Stimulated activated CD4-positive, alpha-beta T cell treated with anti-CD3 and anti-CD28 coated beads, Interleukin-4, amount 100 ng/mL, for 24 hours (primary cell): ENCODE measurements at places on chromosomes 6 and 20.

DNA sequence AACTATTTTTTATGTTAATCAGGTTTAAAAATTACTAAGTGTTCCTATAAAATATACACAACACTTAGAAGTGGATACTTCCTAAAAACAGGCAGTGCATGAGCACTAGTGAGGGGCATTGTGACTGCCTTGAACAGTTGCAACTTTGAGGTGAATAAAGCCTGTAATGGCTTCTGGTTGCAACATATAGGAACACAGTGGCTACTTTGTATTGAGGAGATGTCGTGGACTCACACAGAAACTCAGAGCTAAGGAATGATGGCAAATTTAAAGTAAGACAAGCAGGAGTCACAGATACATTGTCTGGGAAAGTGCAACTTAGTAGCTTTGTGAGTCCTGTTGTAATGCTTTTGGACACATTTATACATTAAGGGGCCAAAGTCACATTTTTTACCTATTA lies 861 bp upstream of the HLA-A start:
- DNase-seq = no peak

GRCh38 chr6:5180636-5181035 lies 80.1 kb downstream of the LYRM4 start:
- DNase-seq = no peak

GRCh38 chr6:138863321-138863720 lies 67.4 kb downstream of the ECT2L start:
- DNase-seq = no peak

- no peak for DNase-seq
Observed at GRCh38 chr6:138484018-138484731, 15.1 kb downstream of the NHSL1 start.

- no peak for DNase-seq
Observed at GRCh38 chr20:38418509-38419204, 16.5 kb downstream of the SNHG17 start.

DNA sequence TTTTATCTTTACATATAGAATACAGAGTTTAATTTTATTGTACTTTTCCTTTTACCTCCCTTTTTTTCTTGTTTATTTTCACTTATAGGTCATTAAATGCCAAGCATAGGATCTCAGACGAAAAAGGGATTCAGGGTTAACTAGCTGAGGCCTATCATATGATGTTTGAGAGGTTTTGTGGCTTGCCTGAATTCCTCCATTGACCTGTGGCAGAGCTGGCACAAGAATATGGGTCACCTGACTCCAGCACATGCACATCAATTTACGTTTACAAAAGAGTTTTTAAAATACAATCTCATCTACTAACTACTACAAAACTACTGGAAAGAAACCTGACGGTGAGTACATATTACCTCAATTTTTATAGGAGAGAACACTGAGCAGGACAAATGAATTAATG lies 60.4 kb downstream of the SGK1 start:
- DNase-seq = no peak

DNA sequence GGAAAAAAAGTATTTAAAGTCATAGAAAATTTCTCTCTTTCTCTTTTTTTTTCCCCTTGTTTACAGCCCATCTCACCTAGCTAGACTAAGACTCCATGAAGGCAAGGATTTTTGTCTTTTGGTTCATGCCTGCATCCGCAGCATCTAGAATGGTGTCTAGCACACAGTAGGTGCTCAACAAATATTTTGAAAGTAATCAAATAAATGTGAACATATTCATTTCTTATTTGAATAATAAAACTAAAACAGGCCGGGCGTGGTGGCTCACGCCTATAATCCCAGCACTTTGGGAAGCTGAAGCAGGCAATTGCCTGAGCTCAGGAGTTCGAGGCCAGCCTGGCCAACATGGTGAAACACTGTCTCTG lies 4.7 kb upstream of the ZNF341 start:
- DNase-seq = no peak

- DNase-seq = no peak
Observed at GRCh38 chr6:15922510-15923250, 206.2 kb upstream of the MYLIP start.

DNA sequence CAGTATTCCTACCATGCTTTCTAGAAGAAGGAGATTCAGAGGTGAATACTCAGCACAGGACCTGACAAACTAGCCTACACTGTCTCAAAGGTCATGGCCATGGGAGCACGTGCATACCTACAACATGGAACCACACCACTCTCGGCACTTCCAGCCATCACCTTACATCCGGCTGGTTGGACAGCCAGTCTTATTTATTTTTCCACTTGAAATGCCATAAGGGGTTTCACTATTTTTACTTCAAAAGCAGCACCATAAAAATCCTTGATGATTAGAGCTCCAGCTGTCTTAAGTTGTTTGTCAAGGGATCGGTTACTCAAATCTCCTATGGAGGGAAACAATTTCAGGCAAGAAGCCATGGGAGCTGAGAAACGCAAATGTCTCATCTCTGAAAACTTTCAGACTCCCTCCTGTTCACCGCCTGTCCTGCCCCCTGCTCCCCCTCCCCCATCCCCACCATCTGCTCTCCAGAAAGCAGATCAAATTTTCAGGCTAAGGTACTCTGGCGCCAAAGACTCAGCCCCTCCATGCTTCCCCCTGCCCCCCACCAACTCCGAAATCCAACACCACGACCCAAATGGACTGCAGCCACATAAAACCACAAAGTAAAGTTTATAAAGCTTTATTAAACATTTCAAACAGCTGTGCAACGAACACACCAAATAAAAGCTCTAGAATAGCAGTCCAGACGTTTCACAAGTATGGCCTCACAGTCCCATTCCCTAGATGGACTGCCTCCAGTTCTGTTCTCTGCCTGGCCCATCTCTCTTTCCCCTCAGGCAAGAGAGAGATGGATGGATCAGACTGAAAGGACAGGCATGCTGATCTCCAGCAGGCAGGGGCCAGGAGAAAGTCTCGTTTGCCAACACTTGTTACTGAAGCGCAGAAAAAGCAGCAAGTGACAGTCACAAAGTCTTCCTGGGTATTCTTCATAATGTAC lies 4.0 kb upstream of the NNAT start:
- DNase-seq = no peak

DNA sequence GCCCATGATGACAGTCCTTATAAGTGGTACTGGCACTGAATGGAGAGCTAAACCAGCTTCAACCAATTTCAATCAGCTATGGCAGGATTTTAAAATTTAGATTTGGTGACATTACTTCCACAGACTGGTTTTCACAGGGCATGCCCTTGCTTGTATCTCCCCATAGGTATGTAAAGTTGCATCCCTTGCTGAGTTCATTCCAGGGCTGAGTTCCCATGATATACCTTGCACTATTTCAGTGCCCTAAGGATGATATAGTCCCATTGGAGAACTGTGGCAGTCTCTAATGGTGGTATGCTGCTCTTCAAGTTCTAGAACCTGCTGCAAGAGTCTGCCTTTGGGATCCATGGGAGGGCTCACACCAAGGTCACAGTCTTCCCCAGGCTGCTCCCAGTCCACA lies 232.7 kb upstream of the MOCS1 start:
- no peak for DNase-seq

GRCh38 chr6:27986928-27987725 lies 30.1 kb downstream of the OR2B6 start:
- DNase-seq = no peak

DNA sequence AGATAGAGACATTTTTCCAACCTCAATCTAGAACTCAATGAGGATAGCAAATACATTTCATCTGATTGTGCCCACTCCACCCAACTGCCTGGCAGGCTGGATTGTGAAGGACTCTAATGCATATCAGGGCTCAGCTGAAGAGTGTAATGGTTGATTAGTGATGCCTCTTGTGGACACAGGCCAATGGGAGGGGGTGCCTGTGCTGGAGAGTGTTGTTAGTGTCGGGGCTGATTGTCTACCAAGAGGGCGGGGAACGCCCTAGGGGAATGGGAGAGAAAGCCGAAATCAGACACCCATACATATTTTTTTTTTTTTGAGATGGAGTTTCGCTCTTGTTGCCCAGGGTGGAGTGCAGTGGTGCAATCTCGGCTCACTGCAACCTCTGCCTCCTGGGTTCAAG lies 103.7 kb upstream of the SALL4 start:
- DNase-seq = no peak

- DNase-seq = no peak
Observed at GRCh38 chr6:108896111-108896661, 48.0 kb downstream of the ARMC2 start.

- DNase-seq = no peak
Observed at GRCh38 chr20:62345681-62346370, 21.3 kb downstream of the LAMA5 start.

DNA sequence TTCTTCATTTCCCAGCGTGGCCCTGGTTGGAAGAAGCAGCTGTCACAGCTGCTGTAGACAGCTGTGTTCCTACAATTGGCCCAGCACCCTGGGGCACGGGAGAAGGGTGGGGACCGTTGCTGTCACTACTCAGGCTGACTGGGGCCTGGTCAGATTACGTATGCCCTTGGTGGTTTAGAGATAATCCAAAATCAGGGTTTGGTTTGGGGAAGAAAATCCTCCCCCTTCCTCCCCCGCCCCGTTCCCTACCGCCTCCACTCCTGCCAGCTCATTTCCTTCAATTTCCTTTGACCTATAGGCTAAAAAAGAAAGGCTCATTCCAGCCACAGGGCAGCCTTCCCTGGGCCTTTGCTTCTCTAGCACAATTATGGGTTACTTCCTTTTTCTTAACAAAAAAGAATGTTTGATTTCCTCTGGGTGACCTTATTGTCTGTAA lies 292.7 kb downstream of the ESR1 start:
- no peak for DNase-seq

DNA sequence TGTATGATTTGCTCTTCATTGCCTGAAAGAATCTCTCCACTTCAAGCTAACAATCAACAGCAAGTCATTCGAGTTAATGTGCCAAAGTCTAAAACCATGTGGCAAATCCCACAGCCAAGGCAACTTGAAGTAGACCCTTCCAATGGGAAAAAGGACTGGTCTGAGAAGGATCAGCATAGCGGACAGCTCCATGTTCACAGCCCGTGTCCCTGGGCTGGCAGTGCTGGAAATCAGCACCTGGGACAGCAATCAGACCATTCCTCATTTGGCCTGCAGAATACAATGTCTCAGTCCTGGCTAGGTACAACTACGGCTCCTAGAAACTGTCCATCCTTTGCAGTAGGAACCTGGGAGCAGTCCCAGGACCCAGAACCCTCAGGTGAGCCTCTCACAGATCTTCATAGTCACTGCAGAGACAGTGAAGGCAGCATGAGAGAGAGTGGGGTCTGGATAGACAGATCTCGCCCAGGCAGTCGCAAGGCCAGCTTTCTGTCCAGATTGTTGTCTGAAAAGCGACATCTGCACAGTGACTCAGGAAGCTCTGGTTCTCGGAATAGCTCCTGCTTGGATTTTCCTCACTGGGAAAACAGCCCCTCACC lies 1.1 kb downstream of the GJA10 start:
- no peak for DNase-seq

GRCh38 chr6:105179244-105180065 lies at the start of gene POPDC3:
Gene POPDC3 (minus strand): TSS chr6:105180014. CDS start chr6:105161909, 18,105 bp downstream.
- no peak for DNase-seq

- DNase-seq = peak; percentile 41
Observed at GRCh38 chr20:33862709-33863403, 51.7 kb downstream of the CHMP4B start.

GRCh38 chr20:57243480-57244220 lies 22.8 kb downstream of the BMP7 start:
- DNase-seq = no peak

- DNase-seq = no peak
Observed at GRCh38 chr20:25319241-25320034, 71.2 kb downstream of the ABHD12 start.

- DNase-seq = no peak
Observed at GRCh38 chr6:39114388-39114703, 640 bp downstream of the SAYSD1 start.

- DNase-seq = no peak
Observed at GRCh38 chr6:143765422-143766184, 77.5 kb upstream of the LTV1 start.

DNA sequence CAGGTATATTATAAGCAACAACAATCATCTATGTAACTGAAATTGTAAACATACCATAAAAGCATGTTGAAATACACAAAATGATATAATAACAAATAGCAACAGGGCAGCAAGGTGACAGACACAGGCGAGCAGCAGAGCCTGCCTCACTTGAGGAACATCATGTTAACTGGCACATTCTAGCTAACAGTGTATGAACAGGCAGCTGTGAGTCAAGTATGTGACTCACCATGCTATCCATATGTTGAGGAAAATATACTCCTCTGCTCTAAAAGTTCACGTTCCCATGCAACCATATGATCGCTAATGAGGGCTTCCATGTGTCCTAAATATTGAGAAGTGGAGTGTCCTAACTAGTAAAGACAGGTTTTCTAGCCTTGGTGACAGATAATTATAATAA lies 18.4 kb downstream of the SERAC1 start:
- DNase-seq = no peak

DNA sequence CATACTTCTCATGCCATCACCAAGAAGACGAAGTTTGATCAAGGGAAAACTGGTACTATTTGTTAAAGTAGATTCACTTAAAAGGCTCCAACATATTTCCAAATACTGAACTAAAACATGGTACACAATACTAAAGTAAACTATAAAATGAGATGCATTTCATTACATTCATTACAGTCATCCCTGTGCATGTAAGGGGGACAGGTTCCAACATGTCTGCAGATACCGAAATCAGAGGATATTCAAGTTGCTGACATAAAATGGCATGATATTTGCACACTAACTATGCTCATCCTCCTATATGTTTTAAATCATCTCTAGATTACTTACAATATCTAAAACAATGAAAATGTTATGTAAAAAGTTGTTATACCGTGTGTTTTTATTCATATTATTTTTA lies 893.9 kb upstream of the MANEA start:
- no peak for DNase-seq

- DNase-seq = no peak
Observed at GRCh38 chr20:47964149-47964548, 178.9 kb upstream of the SULF2 start.

DNA sequence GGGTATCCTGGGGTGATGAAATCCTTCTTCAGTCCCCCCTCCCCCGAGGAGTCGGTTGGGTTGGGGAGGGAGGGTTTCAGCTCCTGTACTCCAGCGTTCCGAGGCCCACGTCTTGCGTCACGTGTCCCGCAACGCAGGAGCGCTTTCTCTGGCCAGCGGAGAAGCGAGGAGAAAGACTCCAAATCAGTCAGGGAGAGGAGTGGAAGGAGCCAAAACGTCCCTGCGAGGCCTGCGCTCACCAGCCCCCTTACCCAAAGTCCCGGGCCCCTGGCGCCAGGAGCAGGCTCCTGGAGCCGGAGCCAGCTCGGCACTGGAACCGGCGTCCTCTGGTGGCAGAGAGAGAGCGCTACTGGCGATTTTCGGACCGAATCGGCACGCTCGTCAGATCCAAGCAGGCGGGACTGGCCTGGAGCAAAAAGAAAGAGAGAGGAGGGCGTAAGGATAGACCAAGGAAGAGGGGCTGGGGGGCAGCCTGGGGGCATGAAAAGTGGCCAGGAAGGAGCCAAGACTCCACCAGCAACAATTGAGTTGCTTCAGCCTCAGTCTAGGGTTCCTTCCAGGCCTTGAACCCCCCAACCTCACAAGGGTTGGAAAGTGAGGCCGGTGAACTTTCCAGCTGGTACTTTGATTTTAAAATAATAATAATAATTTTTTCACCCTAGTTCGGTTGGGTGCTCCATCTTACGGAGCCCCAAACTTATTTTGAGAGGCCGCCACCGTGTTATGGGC lies at the start of gene GNAS:
Gene GNAS, plus strand, starts transcription at position 174 of the 729 bp plus-strand sequence.
- DNase-seq = peak; percentile 60
